ENCODE measurements at places on chromosomes 6 and 20. TPM values are rescaled to one million over a fixed set of nuclear protein-coding genes. Genes with fewer than 3 reads are reported as not detected.
A peak's percentile ranks its signal among the peaks of the same experiment; 100 is the strongest.

GRCh38 chr6:14828201-14828611 lies 417.7 kb upstream of the JARID2 start:
- H3K27me3 ChIP-seq, result no peaks in the 10 kb centered on the region
- no peak overlapping the region for H3K27ac ChIP-seq

DNA sequence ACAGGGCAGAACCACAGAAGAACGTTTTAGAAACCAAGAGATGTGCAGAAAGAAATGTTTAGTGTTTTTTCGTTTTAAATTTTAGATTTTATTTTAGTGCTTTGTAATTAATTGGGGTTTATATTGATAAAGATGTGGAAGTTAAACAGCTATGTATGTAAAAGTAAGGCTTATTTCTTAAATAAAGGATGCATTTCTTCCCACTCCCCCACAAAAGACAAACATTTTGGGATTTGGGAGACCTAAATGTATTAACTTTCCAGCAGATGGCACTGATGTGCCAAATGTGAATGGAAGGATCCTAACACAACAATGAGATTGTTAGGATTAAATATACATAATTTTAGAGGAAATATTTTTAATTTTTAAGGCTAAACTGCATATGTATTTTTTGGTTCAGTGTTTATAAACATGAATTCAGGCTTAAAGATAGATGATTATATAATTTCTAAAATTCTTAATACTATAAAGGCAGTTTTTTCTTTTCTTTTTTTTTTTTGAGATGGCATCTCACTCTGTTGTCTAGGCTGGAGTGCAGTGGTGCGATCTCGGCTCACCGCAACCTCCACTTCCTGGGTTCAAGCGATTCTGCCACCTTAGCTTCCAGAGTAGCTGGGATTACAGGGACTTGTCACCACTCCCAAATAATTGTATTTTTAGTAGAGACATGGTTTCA lies 12.0 kb downstream of the PFDN4 start:
- H3K4me3 ChIP-seq, result no peak overlapping the region
- H3K27ac ChIP-seq, result no peak overlapping the region
- DNase-seq, result no peak
- H3K27me3 ChIP-seq, result no peaks in the 10 kb centered on the region
- peaks cover 17% of the 10 kb centered on the region for H3K36me3 ChIP-seq

Gene TRIM31
- not detected for total RNA-seq

GRCh38 chr6:70520575-70520974 lies 46.2 kb upstream of the SDHAF4 start:
- no peak overlapping the region for H3K27ac ChIP-seq
- no peaks in the 10 kb centered on the region for H3K27me3 ChIP-seq

GRCh38 chr6:106377061-106377540 lies 16.6 kb downstream of the CRYBG1 start:
- peaks cover 6% of the 10 kb centered on the region for H3K4me1 ChIP-seq
- no peaks in the 10 kb centered on the region for H3K36me3 ChIP-seq
- no peak overlapping the region for H3K4me3 ChIP-seq
- H3K27ac ChIP-seq, result no peak overlapping the region
- H3K27me3 ChIP-seq, result no peaks in the 10 kb centered on the region

DNA sequence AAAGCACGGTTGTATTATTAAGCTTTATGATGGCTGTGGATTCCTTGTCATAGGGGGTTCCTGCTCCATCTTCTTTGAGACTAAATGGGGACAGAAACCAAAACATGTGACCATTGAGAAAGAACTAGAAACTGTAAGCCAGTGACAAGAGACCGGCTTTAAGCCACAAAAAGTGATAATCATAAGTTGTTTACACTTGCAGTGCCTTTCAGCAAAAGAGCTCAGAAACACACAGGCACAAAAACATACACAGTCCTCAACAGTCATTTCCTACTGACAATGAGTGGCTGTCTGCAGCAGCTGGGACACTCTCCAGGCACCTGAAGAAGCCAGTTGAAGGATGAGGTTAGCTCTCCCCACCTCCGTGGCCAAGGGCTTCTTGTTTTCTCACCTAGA lies 20.0 kb upstream of the UBE2J1 start:
- DNase-seq, result no peak
- no peaks in the 10 kb centered on the region for H3K36me3 ChIP-seq
- H3K27ac ChIP-seq, result no peak overlapping the region

GRCh38 chr6:16437095-16437494 lies 198.7 kb downstream of the GMPR start:
- H3K27ac ChIP-seq, result no peak overlapping the region
- no peaks in the 10 kb centered on the region for H3K27me3 ChIP-seq
- no peaks in the 10 kb centered on the region for H3K36me3 ChIP-seq
- H3K4me3 ChIP-seq, result no peak overlapping the region

Gene CLDN20
- total RNA-seq, result not detected

- H3K4me1 ChIP-seq, result no peaks in the 10 kb centered on the region
- H3K36me3 ChIP-seq, result no peaks in the 10 kb centered on the region
- no peaks in the 10 kb centered on the region for H3K27me3 ChIP-seq
- DNase-seq, result peak; percentile 64
- H3K4me3 ChIP-seq, result no peak overlapping the region
These were observed 1.2 kb downstream of the TREML2 start for GRCh38 chr6:41199552-41200246.

GRCh38 chr20:10806539-10806938 lies 132.7 kb upstream of the JAG1 start:
- no peaks in the 10 kb centered on the region for H3K4me1 ChIP-seq
- H3K4me3 ChIP-seq, result no peak overlapping the region
- H3K36me3 ChIP-seq, result no peaks in the 10 kb centered on the region
- H3K27me3 ChIP-seq, result no peaks in the 10 kb centered on the region
- H3K27ac ChIP-seq, result no peak overlapping the region
- DNase-seq, result no peak

Gene BTNL2
- total RNA-seq, result not detected

- H3K36me3 ChIP-seq, result no peaks in the 10 kb centered on the region
- DNase-seq, result no peak
- no peaks in the 10 kb centered on the region for H3K4me1 ChIP-seq
- no peaks in the 10 kb centered on the region for H3K27me3 ChIP-seq
These were observed 127.9 kb downstream of the GRM4 start for GRCh38 chr6:34018026-34018425.
